ENCODE measurements at places on chromosomes 16 and 17.

- DNase-seq, result no peak
Measured at GRCh38 chr16:70805787-70806186, 4.8 kb upstream of the VAC14 start.

DNA sequence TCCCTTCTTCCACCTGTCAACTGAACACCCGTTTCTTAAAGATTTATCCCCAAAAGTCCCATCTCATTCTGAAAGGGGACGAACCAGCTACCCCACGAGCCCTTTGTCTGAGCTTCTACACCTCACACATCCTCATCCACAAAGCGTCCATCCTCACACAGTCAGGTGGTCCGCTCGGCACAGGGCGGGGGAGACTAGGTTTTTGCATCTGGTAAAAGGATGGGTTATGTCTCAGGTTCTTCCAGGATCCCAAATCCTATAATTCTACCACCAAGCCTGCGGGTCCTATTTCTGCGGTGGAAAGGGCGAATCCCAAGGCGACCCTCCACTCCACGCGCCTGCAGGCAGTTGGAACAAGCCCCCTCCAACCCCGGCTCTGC, 458 bp downstream of the GFOD2 start:
- DNase-seq, result no peak

GRCh38 chr16:63230421-63231040, 1194.3 kb upstream of the CDH8 start:
- no peak for DNase-seq

- no peak for DNase-seq
Measured at GRCh38 chr16:77336637-77337036, 98.2 kb downstream of the ADAMTS18 start.

DNA sequence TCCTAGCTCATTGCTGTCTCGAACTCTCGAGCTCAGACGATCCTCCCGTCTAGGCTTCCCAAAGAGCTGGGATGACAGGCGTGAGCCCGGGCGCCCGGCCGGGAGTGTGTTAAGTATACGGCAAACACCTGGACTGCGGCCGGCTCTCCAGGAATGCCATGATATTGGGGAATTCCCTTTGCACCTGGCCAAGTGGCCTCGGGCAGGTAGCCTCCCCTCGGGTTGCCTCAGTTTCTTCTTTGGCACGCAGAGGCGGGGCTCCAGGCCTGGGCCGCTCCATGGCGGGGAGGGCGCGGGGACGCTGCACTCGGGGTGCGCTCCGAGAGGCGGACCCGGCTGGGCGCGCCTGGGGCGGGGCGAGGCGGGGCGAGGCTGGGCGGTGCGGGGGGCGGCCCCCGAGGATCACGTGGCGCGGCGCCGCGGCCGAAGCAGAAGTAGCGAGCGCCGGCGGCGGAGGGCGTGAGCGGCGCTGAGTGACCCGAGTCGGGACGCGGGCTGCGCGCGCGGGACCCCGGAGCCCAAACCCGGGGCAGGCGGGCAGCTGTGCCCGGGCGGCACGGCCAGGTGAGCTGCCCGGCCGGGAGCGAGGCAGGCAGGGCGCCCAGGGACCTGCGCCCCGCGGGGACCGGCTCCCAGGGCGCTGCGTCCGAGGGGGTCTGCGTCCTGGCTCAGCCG, at the start of gene PLCG2:
PLCG2 (plus strand) TSS at position 431 of the 675 bp plus-strand sequence. CDS start 6,699 bp downstream, outside the sequence.
- DNase-seq, result peak; percentile 79

DNA sequence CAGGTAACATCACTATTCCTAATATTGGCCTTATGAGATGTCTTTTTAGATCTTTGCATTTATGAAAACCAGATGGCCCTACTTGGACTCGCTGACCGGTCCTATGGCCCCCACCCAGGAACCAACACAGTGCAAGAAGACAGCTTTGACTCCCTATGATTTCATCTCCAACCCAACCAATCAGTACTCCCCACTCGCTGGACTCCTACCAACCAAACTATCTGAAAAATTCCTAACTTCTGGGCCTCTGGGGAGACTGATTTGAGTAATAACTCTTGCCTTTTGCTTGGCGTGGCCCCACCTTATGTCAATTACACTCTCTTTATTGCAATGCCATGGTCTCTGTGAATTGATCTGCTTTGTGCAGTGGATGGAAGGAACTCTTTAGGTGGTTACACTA, 828.9 kb downstream of the CDH11 start:
- no peak for DNase-seq

GRCh38 chr17:14197586-14197985, 39.1 kb downstream of the CDRT15 start:
- DNase-seq, result no peak

- no peak for DNase-seq
Measured at GRCh38 chr17:75692976-75693375, 25.8 kb downstream of the SAP30BP start.

DNA sequence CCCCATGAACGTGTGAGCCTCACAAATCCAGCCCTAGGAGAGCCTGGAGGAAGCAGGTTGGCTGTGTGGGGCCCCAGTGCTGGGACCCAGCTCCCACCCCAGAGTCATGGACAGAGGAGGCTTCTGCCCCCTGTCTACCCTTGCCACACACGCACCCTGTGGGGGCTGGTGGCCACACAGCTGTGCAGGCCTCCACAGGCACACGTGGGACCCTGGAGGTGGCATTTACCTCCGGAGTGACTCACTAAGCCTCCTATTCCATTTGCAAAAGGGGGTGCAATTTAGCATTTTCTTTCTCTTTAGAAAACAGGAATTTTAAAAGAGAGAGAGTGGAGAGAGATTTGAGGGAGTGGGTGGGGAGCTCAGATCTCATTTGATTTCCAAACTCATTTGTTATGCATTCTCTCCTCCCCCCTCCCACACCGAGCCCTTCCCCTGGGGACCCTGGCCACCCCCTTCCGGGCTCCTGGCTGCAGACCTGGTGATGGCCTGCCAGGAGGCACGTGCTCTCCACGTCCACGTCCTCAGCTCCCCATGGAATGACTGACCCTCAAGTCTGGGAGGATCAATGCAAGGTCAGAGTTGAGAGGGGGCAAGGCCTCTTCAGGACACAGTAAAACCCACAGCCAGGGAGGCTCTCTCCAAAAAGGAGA, 6.8 kb downstream of the PITPNM3 start:
- no peak for DNase-seq

DNA sequence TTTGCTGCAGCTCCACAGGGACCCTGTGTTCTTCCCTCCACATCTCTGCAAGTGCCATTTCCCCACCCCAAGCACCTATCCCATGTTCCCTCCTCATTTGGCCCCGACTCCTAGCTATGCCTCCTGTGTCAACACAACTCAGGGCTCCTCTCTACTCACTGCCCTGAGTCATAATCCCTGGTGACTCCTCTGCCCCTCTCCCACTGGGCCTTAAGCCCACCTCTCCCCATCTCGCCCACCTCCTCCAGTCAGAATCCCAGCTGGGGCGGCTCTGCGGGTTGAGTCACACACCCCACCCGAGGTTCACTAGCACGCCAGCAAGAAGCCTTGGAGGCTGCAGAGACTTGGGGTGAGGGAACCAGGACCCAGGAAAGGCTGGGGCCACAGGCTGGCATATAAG, 346.2 kb downstream of the FOXL1 start:
- DNase-seq, result no peak

DNA sequence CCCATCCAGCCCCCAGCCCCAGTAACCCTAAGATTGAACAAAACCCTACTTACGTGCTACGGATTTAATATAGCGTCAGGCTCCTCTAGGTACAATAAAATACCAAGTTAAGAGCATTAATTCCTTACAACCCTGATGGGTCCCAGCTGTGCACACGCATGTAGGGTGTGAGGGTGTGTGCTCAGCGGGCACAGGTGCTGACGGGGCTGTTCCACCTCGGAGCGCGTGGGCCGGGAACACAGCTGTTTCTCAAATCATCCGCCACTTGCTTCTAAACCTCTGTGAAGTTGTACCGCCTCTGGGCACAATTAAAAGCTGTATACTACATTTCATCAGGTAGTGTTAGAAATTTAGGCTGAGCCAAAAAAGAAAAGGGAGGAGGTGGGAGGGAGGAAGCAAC, 478.6 kb downstream of the MAF start:
- no peak for DNase-seq

GRCh38 chr17:2485543-2485942, 26.1 kb downstream of the METTL16 start:
- DNase-seq, result no peak

GRCh38 chr17:17714261-17714866, 33.1 kb downstream of the RAI1 start:
- DNase-seq, result no peak

DNA sequence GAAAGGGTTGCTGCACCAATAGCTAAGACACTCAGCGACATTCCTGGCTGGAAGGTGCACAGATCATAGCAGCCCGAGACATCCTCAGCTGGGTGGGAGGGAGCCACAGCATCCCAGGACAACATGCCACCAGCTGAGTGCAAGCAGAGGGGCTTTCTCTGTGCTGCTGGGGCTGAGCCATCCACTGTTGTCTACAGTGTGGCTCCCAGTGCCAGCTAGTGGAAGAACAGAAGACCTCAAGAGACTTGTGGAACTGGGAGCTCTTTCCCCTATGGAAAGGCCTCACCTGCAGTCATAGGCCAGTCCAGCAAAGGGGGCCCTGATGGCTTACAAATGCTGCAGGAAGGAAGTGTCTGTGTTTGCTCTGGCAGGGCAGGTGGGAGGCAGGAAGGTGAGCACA, 131.0 kb downstream of the C16orf78 start:
- no peak for DNase-seq

- DNase-seq, result no peak
Measured at GRCh38 chr17:74213861-74214391, 555 bp downstream of the TTYH2 start.

- DNase-seq, result no peak
Measured at GRCh38 chr17:32917081-32917480, 10.9 kb upstream of the TMEM98 start.

GRCh38 chr17:38705523-38705802, 390 bp downstream of the MLLT6 start:
- no peak for DNase-seq

- peak; percentile 17 for DNase-seq
Measured at GRCh38 chr16:84115919-84116719, 623 bp downstream of the MBTPS1 start.

GRCh38 chr17:82977606-82978005, 101.8 kb upstream of the METRNL start:
- no peak for DNase-seq
